ENCODE measurements at places on chromosomes 6 and 20.
A peak's percentile ranks its signal among the peaks of the same experiment; 100 is the strongest.

DNA sequence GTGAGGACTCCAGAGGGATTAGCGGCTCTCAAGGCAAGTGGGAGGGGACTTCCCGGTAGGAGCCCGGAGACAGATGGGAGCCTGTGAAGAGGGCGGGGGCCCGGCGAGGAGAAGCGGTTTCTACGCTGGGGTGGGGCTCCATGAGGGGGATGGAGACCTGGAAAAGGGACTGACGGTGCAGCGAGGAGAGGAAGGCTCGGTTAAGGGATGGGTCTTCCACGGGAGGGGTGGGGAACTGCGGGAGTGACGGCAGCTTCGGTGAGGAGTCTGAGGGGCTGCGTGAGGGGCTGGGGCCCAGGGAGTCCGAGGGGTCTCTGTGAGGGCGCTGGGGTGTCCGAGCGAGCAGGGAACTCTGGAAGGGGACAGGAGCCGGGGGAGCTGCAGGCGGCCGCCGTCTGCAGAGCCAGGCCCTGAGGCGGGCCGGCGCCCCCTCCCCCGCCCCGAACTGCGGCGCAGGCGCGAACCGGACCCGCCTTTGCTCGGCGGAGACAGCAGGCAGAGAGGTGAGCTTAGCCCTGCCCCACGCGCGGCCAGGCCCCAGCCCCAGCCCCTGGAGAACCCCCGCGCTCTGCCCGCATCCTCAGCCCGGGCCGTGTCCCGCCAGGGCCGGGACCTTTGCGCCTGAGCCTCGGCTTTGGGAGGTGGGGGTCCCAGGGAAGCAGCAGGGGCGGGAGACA, at the start of gene NRSN2:
Gene NRSN2, plus strand, starts transcription at position 472 of the 677 bp plus-strand sequence. CDS start 2,533 bp downstream, outside the sequence.
- no peak for DNase-seq

GRCh38 chr20:37668166-37668565, 25.7 kb upstream of the CTNNBL1 start:
- no peak for DNase-seq

GRCh38 chr6:142378138-142378875, 76.5 kb downstream of the ADGRG6 start:
- no peak for DNase-seq

- no peak for DNase-seq
Measured at GRCh38 chr6:142009647-142010046, 123.1 kb upstream of the GJE1 start.

DNA sequence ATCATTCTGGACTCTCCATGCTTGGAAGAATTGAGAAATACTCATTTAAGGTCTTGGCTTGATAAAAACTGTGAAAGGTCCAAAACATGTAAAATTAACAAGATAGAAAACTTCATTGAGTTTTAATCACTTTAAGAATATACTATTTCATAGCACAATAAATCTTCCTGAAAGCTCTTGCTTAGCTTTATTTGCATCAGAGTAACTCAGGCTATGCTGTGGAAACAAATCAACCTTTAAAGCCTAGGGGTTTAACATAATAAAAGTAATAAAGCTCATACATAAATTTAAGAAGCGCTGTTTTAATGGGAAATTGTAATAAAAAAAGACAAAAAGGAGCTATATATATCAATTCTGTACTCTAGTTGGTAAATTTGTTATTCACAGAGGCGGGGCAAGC, 77.2 kb upstream of the PTCHD4 start:
- no peak for DNase-seq

GRCh38 chr6:52104979-52105378, 17.6 kb upstream of the PKHD1 start:
- no peak for DNase-seq

DNA sequence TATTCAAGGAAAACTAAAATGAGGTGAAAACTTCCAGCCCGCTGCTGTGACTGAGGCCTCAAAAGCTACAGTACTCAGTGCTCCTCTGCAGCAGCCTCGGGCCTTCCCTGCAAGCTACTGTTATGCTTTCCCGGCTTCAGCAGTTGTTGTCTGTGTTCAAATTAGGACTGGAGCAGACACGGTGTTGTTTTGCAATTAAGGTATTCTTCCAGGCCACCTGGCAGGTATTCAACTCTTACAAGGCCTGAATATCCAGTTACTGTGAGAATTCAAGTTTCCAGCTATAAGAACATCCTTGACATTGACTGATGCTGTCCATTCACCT, 10.7 kb downstream of the TXNDC5 start:
- DNase-seq, result no peak

- peak; percentile 82 for DNase-seq
Measured at GRCh38 chr6:158040051-158040803, 58.6 kb downstream of the SYNJ2 start.

GRCh38 chr6:145093226-145093625, 642.1 kb downstream of the EPM2A start:
- DNase-seq, result no peak

GRCh38 chr6:32742374-32742773, 1.2 kb downstream of the HLA-DQA2 start:
- no peak for DNase-seq

DNA sequence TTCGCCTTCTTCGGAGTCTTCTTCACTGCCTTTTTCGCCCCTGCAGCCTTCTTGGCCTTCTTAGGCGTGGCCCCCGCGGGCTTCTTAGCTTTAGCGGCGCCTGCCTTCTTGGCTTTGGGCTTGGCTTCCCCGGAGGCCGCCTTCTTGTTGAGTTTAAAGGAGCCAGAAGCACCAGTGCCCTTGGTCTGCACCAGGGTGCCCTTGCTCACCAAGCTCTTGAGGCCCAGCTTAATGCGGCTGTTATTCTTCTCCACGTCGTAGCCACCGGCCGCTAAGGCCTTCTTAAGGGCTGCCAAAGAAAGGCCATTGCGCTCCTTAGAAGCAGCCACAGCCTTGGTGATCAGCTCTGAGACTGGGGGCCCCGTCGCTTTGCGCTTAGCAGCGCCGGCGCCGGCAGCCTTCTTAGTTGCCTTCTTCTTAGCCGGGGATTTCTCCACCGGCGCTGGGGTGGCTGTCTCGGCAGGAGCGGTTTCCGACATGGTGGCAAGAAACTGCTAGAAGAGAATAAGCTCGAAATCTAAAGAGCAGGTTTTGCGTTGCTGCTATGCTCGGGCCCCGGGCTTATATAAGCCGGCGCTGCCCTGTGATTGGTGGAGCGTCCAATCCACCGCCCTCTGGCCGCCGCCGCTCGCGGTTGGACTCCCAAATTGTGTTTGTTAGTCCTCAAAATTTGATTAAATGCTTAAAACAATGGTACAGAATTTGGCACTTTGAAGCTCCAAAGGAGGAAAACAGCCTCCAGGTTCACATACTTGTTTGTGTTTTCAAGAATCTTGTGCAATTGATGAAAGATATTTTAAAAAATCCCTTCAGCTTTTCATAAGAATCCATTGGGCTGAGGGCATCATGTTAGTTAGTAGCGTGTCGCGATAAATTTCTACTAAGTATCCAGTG, 44.9 kb downstream of the OR2B2 start:
- DNase-seq, result peak; percentile 72

All from CD4-positive, CD25-positive, alpha-beta regulatory T cell (primary cell).